ENCODE measurements at places on chromosomes 2 and 18. TPM values are rescaled to one million over a fixed set of nuclear protein-coding genes. Genes with fewer than 3 reads are reported as not detected.

- no peaks in the 10 kb centered on the region for H3K36me3 ChIP-seq
- H3K27ac ChIP-seq: peak overlapping the region; percentile 27
- no peak overlapping the region for H3K4me3 ChIP-seq
- no peaks in the 10 kb centered on the region for H3K27me3 ChIP-seq
Observed at GRCh38 chr18:7541835-7542234, 25.3 kb upstream of the PTPRM start.

- H3K4me1 ChIP-seq: peaks cover 7% of the 10 kb centered on the region
- no peak for DNase-seq
- H3K4me3 ChIP-seq: no peak overlapping the region
- H3K27me3 ChIP-seq: peaks cover 7% of the 10 kb centered on the region
Observed at GRCh38 chr18:3875376-3875775, 425.4 kb downstream of the TGIF1 start.

ZC3H6 gene
- 7.3 TPM for total RNA-seq

GRCh38 chr2:206890179-206890578 lies 49.1 kb upstream of the CPO start:
- no peak overlapping the region for H3K4me3 ChIP-seq
- no peaks in the 10 kb centered on the region for H3K27me3 ChIP-seq
- DNase-seq: no peak
- no peak overlapping the region for H3K27ac ChIP-seq
- no peaks in the 10 kb centered on the region for H3K4me1 ChIP-seq

RAB1A gene
- total RNA-seq: 134 TPM

DNA sequence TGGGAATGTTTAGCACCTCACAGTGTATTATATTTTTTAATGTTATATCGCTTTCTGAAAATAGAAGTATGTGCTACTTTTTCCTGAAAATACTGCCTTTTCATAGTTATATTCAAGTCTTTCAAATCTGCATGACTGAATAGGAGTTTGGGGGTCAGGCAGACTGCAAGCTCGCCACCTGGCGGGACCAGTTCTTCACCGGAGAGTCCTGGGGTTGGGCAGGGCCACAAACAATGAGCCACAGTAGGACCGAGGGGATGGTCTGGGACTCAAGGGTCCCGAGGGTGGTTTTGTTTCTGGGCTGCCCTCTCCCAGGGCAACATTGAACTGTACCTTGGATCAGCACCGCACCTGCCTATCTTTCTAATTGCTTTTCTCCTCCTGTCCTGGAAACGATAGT lies 70.6 kb downstream of the VWA3B start:
- no peaks in the 10 kb centered on the region for H3K36me3 ChIP-seq
- H3K4me1 ChIP-seq: no peaks in the 10 kb centered on the region
- H3K27ac ChIP-seq: no peak overlapping the region
- peaks cover 11% of the 10 kb centered on the region for H3K27me3 ChIP-seq
- DNase-seq: no peak

- DNase-seq: no peak
- no peak overlapping the region for H3K27ac ChIP-seq
- peaks cover 31% of the 10 kb centered on the region for H3K27me3 ChIP-seq
- no peaks in the 10 kb centered on the region for H3K36me3 ChIP-seq
- no peak overlapping the region for H3K4me3 ChIP-seq
Observed at GRCh38 chr18:58668211-58668610, 3.1 kb upstream of the MALT1 start.

DNA sequence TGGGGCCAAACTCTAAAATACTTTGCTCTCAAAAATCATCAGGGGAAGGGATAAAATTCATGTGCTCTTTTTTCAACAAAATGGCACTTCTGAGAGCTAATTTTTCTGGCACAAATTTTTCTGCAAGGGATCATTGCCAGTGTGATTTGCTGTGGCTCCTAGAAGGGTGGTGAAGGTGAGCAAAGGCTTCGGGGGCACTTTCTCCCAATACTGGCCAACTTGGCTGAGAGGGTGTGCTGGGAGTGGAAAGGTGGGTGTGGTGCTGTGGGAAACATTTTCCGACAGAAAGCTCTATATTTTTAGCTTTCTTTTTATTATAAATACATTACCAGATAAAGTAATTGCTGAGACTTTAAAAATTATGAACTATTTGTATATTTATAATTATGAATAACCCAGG lies 419 bp downstream of the SMYD1 start:
- no peak overlapping the region for H3K27ac ChIP-seq
- peaks cover 6% of the 10 kb centered on the region for H3K4me1 ChIP-seq
- H3K36me3 ChIP-seq: no peaks in the 10 kb centered on the region
- no peak for DNase-seq
- H3K27me3 ChIP-seq: no peaks in the 10 kb centered on the region
- no peak overlapping the region for H3K4me3 ChIP-seq

DNA sequence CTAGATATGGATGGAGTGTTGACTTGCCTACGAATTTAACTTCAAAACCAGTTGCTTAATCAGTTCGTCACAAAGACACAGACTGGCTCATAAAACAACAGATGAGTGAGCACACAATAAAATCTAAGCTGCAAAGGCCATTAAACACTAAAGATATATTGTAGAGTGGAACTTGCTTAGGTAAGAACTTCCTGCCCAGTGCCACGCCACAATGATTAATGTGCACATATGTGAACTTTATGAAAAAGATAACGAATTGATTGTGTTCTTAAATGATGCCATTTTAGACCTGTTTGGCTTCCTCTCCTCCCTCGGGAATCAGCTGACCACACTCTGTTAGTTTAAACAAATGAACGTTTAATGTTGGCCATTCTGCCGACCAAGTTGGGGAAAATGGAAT lies 2031.3 kb upstream of the CELF4 start:
- H3K4me1 ChIP-seq: peaks cover 12% of the 10 kb centered on the region
- DNase-seq: no peak
- peaks cover 3% of the 10 kb centered on the region for H3K36me3 ChIP-seq
- peak overlapping the region; percentile 21 for H3K27ac ChIP-seq
- no peaks in the 10 kb centered on the region for H3K27me3 ChIP-seq

TXNDC2 gene
- total RNA-seq: not detected

DNA sequence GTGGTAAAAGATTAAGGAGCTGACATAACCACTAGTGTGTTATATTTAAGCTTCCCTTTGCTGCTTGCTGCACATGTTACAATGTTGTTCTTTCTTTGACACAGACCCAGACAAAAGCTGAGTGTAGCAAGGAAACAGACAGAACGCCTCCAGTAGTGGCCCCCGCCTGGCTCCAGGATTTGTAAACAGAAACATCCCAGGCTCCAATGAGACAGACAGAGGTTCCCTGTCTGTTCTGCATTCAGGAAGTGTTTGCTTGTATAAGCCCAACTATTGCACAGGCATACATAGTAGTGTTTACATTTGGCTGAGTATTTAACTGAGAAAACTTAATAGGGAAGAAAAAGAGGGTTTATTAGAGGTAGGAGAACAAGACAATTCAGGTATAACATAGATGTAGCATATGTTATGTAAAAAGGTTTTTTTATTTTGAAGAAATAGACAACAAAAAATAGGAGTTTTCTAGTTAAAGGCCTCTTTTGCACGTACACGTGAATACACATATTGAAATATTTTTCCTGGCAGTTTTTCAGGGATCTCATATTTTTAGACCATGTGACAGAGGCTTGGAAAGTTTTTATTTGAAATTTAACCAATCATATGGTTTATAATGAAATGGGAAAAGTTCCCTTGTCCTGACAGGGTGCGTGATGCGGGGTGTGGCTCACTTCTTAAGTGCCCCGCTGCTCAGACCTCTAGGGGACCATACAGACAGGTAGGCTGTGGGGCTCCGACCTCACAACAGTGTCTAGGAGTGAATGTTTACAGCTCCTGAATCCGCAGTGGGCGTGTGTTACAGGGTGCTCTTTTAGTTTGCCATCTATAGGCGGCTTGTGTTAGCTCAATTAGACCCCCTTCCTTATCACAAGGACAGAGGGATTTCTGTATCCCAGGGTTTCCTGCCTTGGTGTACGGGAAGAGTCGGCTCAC lies 118.4 kb downstream of the BMPR2 start:
- H3K36me3 ChIP-seq: peaks cover 10% of the 10 kb centered on the region
- no peak for DNase-seq
- H3K27ac ChIP-seq: peak overlapping the region; percentile 91
- peaks cover 17% of the 10 kb centered on the region for H3K4me1 ChIP-seq
- H3K27me3 ChIP-seq: no peaks in the 10 kb centered on the region

IL36A gene
- total RNA-seq: not detected

DNA sequence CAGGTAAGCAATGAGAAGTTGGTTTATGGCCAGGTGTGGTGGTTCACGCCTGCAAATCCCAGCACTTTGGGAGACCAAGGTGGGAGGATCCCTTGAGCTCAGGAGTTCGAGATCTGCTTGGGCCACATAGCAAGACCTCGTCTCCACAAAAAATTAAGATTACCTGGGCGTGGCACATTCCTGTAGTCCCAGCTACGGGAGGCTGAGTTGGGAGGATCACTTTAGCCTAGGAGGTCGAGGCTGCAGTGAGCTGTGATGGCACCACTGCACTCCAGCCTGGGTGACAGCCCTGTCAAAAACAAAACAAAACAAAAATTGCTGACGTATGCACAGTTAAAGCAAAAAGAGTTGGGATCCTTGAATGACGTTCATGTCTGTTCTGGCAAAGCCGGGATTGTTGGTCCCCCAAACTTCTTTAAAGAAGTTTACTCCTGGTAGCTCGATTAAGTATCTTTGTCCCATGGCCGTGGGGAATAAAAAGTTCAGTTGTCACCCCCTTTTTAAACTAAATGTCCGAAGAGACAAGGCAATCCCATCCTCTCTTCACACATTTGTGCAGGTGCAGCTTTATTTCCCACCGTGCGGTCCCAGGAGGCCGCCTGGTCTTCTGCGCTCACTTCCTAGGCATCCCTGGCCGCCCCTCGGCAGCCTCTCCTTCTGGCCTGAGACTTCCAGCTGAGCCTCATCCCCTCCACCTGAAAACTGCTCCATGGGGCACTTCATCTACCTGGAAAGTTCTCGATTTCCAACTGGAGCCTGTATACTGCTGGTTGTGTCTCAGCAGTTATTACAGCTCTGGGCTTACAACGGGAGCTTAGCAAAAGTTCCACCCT lies 762 bp upstream of the SPOPL start:
- no peak for DNase-seq
- peaks cover 31% of the 10 kb centered on the region for H3K4me1 ChIP-seq
- peak overlapping the region; percentile 90 for H3K4me3 ChIP-seq
- no peaks in the 10 kb centered on the region for H3K36me3 ChIP-seq
- H3K27ac ChIP-seq: peak overlapping the region; percentile 97

GRCh38 chr2:13002536-13003331 lies 286.0 kb downstream of the TRIB2 start:
- H3K4me3 ChIP-seq: no peak overlapping the region
- no peaks in the 10 kb centered on the region for H3K36me3 ChIP-seq
- H3K27me3 ChIP-seq: peaks cover 5% of the 10 kb centered on the region
- no peak overlapping the region for H3K27ac ChIP-seq

GRCh38 chr2:55232084-55232862 lies at the start of the genes CLHC1 and RPS27A:
TSS of gene CLHC1 (minus strand) at chr2:55232293. CDS start at chr2:55222411, 9,882 bp downstream.
TSS of gene RPS27A (plus strand) at chr2:55232688. CDS start at chr2:55232825, 137 bp downstream.
- H3K27ac ChIP-seq: peak within 1 kb of the TSS; percentile 99
- H3K27me3 ChIP-seq: no peaks in the 10 kb centered on the region
- peak within 1 kb of the TSS; percentile 99 for H3K4me3 ChIP-seq

IL1R2 gene
- total RNA-seq: not detected

ATP8B1 gene
- 21.9 TPM for total RNA-seq

DNA sequence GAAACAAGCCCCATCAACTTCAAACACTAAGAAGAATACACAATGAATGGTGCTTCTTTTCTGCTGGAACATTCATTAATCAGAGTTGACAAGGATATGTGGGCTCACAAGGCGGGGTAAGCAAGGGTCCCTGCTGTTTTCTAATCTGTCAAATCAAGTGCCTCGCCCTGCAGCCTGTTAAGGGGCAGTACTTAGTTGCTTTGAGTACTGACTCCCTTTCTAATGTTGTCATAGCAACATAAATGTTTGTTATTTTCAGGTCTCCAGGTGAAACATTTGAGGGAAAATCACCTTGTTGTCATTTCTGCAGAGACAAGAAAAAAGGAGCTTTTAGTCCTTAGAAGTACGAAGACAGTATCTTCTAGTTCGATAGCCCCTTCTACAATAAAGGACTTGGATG lies 284.7 kb upstream of the PKDCC start:
- peaks cover 1% of the 10 kb centered on the region for H3K4me1 ChIP-seq
- no peaks in the 10 kb centered on the region for H3K36me3 ChIP-seq
- DNase-seq: no peak
- peaks cover 12% of the 10 kb centered on the region for H3K27me3 ChIP-seq
- no peak overlapping the region for H3K4me3 ChIP-seq

DNA sequence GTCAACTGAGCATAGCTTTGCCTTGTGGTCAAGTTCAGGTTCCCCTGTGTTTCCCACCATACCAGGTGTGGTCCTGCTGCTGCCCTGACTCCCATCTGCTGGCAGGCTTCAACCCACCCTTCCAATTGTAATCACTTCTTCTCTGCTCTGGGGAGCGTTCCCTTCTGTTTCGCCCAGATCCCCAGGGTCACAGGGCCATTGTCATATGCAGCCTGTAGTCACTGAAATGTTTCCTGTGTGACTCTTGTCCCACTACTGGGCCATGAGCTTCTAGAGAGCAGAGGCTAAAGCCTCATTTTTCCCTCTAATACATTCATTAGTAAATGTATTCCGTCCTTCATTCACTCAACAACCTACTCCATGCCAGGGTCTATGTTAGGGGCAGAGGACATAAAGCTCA lies 75.0 kb upstream of the LAPTM4A start:
- peaks cover 13% of the 10 kb centered on the region for H3K27me3 ChIP-seq
- no peak for DNase-seq
- H3K27ac ChIP-seq: no peak overlapping the region
- no peak overlapping the region for H3K4me3 ChIP-seq

EVX2 gene
- not detected for total RNA-seq

GRCh38 chr2:134408386-134408785 lies 154.5 kb downstream of the MGAT5 start:
- peaks cover 14% of the 10 kb centered on the region for H3K36me3 ChIP-seq
- no peak for DNase-seq
- H3K4me1 ChIP-seq: peaks cover 35% of the 10 kb centered on the region
- H3K4me3 ChIP-seq: no peak overlapping the region
- no peak overlapping the region for H3K27ac ChIP-seq

GRCh38 chr18:36086186-36086585 lies 18.8 kb upstream of the RPRD1A start:
- DNase-seq: no peak
- no peaks in the 10 kb centered on the region for H3K36me3 ChIP-seq
- no peak overlapping the region for H3K27ac ChIP-seq
- H3K4me1 ChIP-seq: no peaks in the 10 kb centered on the region
- H3K4me3 ChIP-seq: no peak overlapping the region

- H3K36me3 ChIP-seq: peaks cover 6% of the 10 kb centered on the region
- H3K4me3 ChIP-seq: no peak overlapping the region
- H3K27ac ChIP-seq: peak overlapping the region; percentile 9
- H3K27me3 ChIP-seq: no peaks in the 10 kb centered on the region
- DNase-seq: no peak
Observed at GRCh38 chr2:85154048-85154753, 21.0 kb downstream of the TCF7L1 start.

- peaks cover 21% of the 10 kb centered on the region for H3K4me1 ChIP-seq
- no peak overlapping the region for H3K4me3 ChIP-seq
- H3K27ac ChIP-seq: no peak overlapping the region
- no peaks in the 10 kb centered on the region for H3K36me3 ChIP-seq
- DNase-seq: no peak
Observed at GRCh38 chr2:127411653-127412369, 6.4 kb upstream of the PROC start.

- no peaks in the 10 kb centered on the region for H3K36me3 ChIP-seq
- H3K4me1 ChIP-seq: no peaks in the 10 kb centered on the region
- H3K4me3 ChIP-seq: no peak overlapping the region
- no peak for DNase-seq
- no peak overlapping the region for H3K27ac ChIP-seq
Observed at GRCh38 chr2:40877734-40878288, 425.9 kb upstream of the SLC8A1 start.

LPIN2 gene
- total RNA-seq: 25.9 TPM

FTCDNL1 gene
- total RNA-seq: 1.2 TPM

ARHGAP25 gene
- total RNA-seq: 1.8 TPM

SPR gene
- 24.2 TPM for total RNA-seq

- H3K27ac ChIP-seq: no peak overlapping the region
- H3K27me3 ChIP-seq: no peaks in the 10 kb centered on the region
- H3K4me3 ChIP-seq: no peak overlapping the region
- DNase-seq: no peak
Observed at GRCh38 chr2:179417436-179417949, 152.9 kb upstream of the SESTD1 start.

DNAH7 gene
- total RNA-seq: 5.7 TPM
